CD4-positive, alpha-beta memory T cell (primary cell): ENCODE measurements at places on chromosomes 11 and 22. TPM values are rescaled to one million over a fixed set of nuclear protein-coding genes. Genes with fewer than 3 reads are reported as not detected.

The IGF2 gene
- total RNA-seq = not detected

The CKAP5 gene
- 47.8 TPM for total RNA-seq

GRCh38 chr22:43520632-43521039 lies 108.8 kb downstream of the MPPED1 start:
- DNase-seq = no peak

The APOBEC3A gene
- not detected for total RNA-seq
